AG09319 (cell line): ENCODE measurements at places on chromosomes 1 and 21.

DNA sequence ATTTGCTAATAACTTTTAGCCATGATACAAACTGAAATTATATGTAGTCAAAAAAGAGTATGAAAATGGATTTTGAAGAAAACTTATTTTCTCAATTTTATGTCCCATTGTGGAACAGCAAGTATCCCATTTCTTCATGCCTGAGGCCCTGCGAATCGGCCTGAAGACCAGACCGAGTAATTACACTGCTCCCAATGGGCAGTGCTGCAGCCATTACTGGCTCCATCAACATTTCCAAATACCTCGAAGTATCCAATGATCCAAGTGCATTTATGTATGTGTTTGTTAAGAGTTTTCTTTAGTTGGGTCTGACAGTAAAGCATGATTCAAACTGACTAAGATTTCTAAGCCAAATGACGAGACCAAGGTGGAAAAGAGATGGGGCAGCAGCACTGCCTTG, 44.4 kb downstream of the HSF2BP start:
- DNase-seq: no peak

DNA sequence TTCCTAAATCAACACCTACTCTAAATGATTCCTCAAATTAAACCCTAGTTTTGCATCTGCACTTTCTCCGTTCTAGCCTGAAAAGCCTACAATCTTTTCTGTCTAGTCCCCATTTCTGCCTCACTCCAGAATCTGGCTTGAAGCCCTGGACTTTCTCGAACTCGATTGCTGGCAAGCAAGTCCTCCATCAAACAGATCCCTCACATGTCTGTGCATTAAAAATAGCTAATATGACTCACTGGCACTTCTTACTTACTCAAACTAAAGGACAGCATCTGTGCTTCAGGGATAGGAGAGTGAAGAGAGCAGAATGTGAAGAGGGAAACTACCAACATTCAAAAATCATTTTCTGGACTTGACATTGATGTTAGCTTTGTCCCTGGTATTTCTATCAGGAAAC, 51.8 kb upstream of the CXADR start:
- no peak for DNase-seq

DNA sequence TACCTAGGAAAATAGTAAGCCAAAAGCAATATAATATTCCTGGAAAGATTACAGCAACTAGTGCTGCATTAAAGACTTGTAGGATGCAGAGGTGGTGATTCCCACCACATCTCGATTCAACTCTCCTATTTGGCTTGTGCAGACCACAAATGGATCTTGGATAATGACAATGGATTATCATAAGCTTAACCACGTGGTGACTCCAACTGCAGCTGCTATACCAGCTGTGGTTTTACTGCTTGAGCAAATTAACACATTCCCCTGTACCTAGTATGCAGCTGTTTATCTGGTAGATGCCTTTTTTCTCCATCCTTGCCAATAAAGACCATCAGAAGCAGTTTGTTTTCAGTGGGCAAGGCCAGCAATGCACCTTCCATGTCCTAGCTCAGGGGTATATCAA, 542.7 kb upstream of the ADGRL4 start:
- no peak for DNase-seq

DNA sequence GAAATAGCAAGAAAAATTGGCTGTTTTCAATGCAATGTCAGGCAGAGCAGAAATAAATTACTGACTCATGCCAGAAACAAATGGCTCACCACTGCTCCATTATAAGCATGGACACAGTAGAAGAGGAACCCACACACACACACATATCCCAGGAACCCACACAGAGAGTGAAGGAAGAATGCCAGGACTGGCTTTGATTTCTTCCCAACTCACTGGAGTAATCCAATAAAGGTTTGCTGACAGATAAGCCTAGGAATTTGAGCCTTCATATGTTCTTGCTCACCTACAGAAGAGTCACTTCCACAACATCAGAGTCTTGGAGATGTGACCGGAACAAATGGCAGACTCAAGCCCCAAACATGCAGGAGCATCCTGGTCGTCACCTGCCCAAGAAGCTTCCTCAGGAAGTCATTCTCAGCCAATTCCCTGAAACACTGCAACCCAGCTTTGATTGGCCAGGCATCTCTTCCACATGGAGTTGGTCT, 2.2 kb downstream of the SH3BP5L start:
- DNase-seq: no peak

DNA sequence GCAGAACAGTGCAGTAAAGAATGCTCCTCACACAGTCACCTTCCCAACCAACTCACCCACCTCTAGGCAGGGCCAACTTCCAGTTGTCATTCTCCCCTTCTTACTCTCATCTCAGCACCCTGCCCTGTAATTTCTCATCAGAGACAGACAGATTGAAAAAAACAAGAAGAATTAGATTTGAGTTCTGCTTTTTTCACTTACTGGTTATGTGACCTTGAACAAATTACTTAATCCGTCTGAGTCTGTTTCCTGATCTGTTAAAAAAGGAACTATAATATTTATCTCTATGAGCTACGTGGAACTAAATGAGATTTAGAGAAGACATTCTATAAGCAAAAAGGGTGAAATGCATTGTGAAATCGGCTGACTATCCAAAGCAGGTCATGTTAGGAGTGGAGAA, 330.3 kb downstream of the ZNF326 start:
- no peak for DNase-seq

DNA sequence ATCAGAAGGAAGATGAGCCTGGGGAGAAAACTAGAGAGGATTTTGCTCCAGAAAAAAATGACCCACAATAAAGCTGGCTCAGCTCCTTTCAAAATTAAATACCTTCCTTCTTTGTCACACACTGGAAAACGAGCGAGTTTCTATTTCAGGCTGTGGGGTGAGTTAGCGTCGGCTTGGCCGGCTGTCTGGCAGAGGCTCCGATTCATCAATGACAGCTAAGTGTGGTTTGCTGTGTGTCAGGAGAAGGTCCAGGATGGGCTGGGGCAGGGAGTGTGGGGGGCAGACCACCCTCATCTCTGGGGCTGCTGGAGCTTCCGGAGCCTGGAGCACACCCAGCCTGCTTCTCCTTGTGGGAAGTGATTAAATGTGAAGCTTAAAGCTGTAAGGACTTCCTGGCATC, 120.2 kb downstream of the ETS2 start:
- peak; percentile 53 for DNase-seq

GRCh38 chr1:109191891-109192290, 21.8 kb upstream of the SARS1 start:
- DNase-seq: no peak

DNA sequence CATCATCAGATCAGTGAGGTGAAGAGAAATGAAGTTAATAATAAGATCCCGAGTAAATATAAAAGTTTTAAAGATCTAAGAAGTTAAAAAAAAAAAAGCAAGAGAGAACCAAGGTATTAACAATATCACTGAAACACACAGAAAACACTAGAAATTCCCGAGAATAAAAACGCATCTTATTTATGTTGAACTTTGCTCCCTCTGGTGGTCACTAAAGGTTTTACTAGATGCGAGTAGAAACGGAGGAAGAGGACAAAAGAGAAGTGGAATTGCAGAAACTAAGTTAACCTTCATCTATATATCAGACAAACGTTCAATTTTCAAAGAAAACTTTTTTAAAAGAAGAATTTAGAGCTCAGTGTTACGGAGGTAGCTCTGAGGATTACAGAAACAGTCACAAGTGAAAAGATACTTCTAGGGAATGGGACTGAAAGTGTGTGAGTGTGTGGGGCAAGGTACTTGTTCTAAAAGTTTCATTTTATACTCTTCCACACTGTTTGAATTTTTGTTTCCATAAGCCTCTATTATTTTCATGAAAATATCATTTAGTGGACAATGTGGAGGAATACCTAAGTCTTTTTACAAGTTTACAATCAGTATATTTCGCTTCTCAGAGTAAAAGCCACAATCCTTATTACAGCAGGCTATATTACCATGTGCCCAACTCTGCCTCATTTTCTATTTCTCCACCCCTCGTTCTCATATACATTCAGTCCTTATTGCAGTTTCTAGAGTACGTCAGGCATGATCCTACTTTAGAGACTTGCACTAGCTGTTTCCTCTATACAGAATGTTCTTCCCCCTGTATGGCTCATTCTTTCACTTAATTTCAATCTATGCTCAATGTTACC, 19.7 kb downstream of the ACBD6 start:
- DNase-seq: peak; percentile 20

- peak; percentile 94 for DNase-seq
Measured at GRCh38 chr1:19735440-19736127, 64.1 kb downstream of the TMCO4 start.

DNA sequence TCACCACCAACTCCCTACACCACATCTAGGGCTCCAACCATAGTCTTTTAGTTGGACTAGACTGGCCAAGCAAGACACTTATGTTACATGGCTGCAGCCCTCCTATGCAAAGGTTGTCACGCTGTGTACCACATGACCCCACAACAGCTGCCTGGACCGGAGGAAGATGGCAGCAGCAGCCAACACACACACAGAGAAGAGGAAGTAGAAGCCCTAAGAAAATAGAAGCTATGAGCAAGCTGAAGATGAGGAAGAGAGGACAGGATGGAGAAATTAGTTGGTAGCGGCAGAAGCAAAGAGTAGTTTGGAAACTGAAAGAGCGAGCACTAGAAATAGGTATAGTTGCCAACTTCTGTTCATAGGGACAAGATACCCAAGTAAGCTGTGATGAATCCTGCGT, 60.8 kb upstream of the RALGPS2 start:
- no peak for DNase-seq

GRCh38 chr1:81681601-81682266, 119.0 kb upstream of the ADGRL2 start:
- DNase-seq: no peak

DNA sequence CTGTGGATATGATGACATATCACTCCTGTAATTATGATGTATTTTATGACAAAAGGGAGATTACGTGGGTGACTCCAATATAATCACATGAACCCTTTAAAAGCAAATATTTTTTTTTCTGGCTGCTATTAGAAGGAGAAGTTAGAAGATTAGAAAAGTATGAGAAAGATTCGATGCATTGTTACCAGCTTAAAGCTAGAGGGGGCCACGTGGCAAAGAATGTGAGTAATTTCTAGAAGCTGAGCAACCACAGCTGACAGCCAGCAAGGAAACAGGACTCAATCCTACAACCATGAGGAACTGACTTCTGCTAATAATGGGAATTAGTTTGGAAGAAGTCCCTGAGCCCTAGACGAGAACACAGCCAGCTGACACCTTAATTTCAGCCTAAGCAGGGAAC, 56.3 kb upstream of the C1orf87 start:
- DNase-seq: no peak

DNA sequence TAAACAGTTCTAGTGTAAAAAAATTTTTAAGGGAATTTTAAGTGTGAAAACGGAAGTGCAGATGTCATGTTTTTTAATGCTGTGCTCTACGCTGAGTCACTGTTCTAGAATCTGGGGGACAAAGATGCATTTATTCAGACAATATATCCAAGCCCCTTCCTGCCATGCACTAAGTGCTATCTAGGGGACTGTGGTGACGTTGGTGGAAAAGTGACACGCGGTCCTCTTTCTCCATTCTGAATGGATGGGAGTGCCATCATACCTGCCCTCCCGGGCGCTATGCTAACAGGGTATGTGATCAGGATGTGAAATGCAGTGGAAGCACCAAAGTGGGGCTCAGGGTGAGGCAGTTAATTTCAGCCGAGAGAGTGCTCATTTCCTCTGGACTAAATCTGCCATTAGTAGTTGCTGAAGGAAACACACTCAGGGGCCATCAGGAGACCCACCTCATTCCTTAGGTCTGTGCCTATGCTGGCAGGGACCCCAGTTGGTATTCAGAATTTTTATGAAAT, 6.6 kb downstream of the C1orf226 start:
- no peak for DNase-seq

GRCh38 chr1:161367684-161368400, at the start of gene CFAP126:
Gene CFAP126 (minus strand): TSS chr1:161367876. CDS start chr1:161367868, 8 bp downstream.
- no peak for DNase-seq

DNA sequence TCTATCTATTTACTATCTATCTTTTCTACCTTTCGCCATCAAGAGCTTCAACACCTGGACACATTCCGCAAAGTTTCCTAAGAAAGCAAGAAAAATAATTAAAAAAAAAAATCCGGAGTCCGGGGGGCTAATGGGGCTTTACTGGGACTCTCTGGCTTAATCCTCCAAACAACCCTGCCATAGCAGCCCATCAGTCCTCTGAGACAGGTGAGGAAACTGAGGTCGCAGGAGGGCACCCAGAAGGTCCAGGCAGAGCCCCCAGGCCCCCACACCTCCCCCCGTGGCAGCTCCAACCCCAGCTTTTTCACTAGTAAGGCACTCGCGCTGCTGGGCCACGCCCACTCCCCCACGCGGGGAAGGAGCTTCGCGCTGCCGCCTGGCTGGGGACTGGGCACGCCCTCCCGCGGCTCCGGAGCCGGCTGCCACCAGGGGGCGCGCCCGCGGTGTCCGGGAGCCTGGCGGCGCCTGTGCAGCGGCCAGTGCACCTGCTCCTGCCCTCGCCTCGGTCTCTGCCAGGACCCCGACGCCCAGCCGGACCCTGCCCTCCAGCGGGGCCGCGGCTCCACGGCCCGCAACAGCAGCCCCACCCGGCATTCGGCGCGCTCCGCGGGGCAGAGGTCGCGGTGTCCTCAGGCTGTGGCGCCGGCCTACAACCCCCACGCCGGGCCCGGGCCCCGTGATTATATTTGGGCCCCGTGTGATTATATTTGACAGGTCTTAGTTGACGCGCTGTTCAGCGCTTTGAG, 54.1 kb upstream of the SAMD11 start:
- DNase-seq: no peak

GRCh38 chr1:168656485-168656884, 72.5 kb downstream of the DPT start:
- no peak for DNase-seq

DNA sequence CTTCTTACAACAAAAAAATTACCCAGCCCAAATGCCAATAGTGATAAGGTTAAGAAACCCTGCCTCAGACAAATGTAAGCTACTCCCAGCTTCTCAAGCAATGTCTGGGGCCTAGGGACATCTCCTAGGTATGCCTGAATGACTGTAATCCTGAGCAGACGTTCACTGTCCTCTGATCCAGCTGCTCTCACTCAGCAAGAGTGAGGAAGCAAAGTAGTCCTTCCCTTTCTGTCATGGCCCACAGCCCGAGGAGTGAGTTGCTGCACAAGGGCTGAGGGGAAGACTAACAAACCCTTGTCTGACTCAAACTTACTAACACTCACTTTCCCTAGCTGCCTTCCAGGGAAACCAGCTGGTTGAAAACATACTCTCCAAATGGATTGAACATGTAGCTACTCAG, 124.9 kb upstream of the TNFSF4 start:
- DNase-seq: no peak
